Stimulated activated naive CD8-positive, alpha-beta T cell treated with anti-CD3 and anti-CD28 coated beads, Interleukin-15, amount 100 ng/mL, for 72 hours (primary cell): ENCODE measurements at places on chromosomes 6 and 20.

DNA sequence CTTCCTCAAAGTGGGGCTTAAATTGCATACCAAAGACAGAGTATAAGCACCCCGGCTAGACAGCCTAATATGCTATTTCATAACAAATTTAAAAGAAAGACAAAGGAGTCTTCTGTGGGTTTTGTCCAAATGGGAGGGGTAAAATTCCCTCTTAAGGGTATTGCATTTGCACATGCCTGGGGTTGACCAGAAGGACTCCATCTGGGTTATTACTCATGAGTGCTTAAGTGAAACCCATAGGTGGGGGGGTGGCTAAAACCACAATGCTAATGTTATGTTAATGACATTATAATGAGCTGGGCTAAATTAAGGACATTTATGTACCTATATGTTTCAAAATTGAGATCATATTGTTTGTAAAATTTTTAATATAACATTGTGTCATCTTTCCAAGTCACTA, 15.0 kb downstream of the IMPG1 start:
- DNase-seq = no peak

GRCh38 chr20:19009081-19009688, 195.6 kb downstream of the SCP2D1 start:
- no peak for DNase-seq

DNA sequence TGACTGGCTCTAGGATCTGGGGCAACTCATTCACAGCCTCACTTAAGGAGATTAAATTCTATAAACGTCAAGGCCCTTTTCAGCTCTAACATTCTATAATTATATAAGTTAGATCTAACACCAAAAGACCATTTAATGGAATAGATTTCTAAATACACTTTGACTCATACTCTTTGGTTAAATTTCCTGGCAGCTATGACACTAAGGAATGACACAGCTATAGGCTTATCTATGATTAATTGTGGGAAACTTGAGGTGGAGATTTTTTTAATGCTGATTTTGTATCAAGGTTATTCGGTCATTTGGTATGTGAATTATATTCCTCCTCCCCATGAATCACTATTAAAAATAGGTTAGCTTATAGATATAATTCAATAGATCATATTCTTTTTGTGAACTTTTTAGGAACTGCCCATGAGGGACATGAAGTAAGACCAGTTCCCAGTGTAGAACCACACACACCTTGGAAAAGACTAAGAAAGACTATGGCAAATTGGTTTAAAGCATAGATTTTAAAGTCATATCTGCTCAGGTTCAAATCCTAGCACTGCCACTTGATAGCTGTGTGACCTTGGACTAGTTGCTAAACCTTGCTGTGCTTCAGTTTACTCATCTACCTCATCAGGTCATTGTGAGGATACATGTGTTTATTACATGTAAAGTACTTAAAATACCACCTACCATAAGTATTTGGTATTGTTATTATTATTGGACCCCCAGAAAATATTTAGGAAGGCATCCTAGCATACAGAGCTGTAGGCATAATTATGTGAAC, 116.0 kb downstream of the CRYBG1 start:
- DNase-seq = no peak

GRCh38 chr20:19661717-19662636, 96.1 kb upstream of the RIN2 start:
- peak; percentile 51 for DNase-seq

DNA sequence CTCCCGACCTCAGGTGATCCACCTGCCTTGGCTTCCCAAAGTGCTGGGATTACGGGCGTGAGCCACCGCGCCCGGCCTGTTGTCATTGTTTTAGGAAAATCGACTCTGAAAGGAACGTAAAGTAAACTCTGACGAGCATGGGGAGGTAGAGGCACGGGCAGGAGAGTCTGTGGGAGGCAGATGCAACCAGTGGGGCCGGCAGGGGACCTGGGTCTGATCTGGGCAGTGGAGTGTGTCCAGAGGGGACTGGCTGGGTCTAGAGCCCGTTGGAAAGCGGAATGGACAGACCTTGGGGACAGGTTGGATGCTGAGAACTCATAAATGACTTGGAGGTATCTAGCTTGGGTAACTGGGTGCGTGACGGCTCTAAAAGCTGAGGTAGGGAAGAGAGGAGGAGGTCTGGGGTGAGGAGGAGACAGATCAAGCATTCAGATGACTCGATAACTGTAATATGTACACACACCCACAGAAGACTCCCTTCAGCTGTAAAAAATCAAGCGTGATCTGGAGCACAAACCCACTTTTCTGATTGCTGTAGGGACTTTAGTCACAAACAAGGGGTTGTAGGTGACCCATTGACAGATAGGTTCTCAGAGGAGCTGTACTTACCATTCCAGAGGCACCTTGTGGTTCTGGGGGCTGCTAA, 22.4 kb downstream of the MANBAL start:
- DNase-seq = no peak

GRCh38 chr6:31042806-31043205, 32.5 kb downstream of the MUC22 start:
- DNase-seq = no peak

GRCh38 chr6:9205645-9206044, 770.3 kb upstream of the SLC35B3 start:
- DNase-seq = no peak

GRCh38 chr6:165571721-165572132, 91.3 kb downstream of the PDE10A start:
- DNase-seq = no peak

DNA sequence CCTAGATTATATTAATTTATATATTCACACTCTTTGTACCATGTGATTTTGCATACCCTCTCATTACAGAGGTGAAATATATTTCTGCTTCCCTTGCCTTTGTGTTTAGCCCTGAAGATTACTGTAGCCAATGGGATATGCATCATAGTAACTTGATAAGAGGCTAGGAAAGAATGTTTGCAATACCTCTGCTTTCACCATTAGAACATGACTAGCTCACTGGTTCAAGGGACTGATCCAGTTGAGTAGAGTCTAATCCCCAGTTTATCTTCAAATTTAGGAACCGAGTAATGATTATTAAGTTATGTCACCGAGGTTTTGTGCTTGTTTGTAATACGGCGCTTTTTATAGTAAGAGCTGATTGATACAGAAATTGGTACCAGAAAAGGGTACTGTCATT, 552.6 kb upstream of the GJE1 start:
- DNase-seq = no peak

DNA sequence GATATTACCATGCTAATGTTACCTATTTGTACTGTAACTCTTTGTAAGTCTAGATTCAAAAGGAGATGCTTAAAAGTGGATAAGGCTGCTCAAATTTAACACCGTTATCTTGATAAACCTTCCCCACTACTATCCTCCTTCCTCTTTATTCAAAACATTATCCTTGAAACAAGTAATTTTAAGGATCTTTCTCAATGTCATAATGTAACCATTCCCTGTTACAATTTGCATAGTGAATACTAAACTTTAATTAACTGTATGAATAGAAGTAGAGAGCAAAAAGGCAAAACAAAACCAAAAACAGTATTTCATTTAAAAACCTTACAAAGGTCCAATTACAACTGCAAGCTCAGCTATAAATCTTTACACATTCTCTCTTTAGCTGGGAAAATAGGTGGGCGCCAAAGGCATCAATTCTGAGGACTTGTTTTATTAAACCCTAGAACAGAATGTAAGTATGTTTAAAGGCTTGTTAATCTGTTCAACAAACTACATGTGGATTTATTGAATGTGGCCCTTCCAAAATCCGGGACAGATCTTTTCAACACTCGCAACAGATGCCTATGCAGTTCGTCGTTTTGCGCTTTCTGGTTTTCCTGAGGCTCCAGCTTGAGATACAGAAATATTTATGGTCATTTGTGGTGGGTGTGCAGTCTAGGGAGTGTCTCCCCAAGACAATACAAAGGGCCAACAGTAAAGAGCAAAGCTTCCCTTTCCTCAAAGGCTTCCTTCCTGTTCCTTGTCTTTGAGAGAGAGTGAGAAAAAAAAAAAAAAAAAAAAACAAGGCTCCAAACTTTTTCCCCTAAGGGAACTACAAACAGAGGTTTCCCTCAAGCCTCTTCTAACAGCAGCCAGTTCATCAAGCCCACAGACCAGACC, 15.1 kb downstream of the KIF13A start:
- no peak for DNase-seq
